ENCODE measurements at places on chromosomes 12 and 14. TPM values are rescaled to one million over a fixed set of nuclear protein-coding genes. Genes with fewer than 3 reads are reported as not detected.

DNA sequence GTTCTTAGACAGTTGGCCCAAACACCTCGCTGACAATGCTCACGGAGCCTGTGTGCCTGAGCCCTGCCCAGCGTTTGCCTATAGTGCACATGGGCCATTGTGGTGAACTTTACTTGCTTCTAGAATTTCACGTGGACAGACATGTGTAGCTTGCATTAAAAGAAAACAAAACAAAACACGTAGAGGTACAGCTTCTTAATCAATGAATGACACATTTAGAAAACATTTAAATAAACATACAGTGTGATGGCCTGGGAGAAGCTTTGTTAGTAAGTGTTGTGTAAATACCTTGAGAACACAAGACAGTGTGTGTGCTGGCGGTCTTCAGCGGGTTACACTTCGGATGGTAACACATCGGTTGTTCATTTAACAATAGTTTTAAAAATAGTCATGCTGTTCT lies 38.1 kb downstream of the SMOC1 start:
- no peaks in the 10 kb centered on the region for H3K4me1 ChIP-seq
- H3K4me3 ChIP-seq: no peak overlapping the region
- no peak for DNase-seq
- no peaks in the 10 kb centered on the region for H3K36me3 ChIP-seq
- no peaks in the 10 kb centered on the region for H3K27me3 ChIP-seq

- H3K4me1 ChIP-seq: no peaks in the 10 kb centered on the region
- DNase-seq: no peak
- peak overlapping the region; percentile 81 for H3K27ac ChIP-seq
Observed at GRCh38 chr14:52044791-52045522, 23.9 kb downstream of the NID2 start.

DNA sequence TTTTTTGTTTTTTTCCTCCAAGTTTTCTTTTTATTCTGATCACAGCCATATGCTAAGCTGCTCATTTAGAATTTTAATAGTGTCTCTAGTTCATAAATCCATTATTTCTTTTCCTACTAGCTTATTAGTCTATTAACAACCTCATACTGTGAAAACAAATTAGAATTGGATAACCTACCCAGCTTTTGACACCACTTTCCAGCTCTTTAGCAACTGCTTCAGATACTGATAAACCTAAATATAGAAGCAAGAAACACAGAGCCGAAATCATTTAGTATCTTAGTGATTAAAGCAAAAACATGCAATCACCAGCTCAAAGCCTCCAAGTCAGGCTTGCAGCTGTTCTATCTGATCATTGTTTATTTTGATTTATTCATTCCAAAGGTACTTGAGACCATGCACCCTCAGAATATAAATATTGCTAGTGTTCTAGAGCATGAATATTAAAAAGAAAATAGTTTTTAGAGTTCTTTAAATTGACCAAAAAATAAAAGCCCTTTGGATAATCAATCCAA lies 121.5 kb downstream of the STXBP6 start:
- no peaks in the 10 kb centered on the region for H3K27me3 ChIP-seq
- H3K27ac ChIP-seq: no peak overlapping the region
- no peak overlapping the region for H3K4me3 ChIP-seq
- no peak for DNase-seq

PRR4 gene
- total RNA-seq: 3.5 TPM

SDR9C7 gene
- total RNA-seq: not detected

DNA sequence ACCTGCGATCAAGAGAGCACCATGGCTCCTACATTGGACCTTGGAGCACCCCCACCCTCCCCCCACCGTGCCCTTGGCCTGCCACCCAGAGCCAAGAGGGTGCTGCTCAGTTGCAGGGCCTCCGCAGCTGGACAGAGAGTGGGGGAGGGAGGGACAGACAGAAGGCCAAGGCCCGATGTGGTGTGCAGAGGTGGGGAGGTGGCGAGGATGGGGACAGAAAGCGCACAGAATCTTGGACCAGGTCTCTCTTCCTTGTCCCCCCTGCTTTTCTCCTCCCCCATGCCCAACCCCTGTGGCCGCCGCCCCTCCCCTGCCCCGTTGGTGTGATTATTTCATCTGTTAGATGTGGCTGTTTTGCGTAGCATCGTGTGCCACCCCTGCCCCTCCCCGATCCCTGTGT lies 1.8 kb upstream of the RNU7-1 start:
- peak overlapping the region; percentile 97 for H3K27ac ChIP-seq
- DNase-seq: no peak
- peaks cover 85% of the 10 kb centered on the region for H3K4me1 ChIP-seq
- no peaks in the 10 kb centered on the region for H3K27me3 ChIP-seq
- H3K36me3 ChIP-seq: peaks cover 43% of the 10 kb centered on the region

SYNDIG1L gene
- total RNA-seq: not detected

- H3K4me1 ChIP-seq: peaks cover 24% of the 10 kb centered on the region
- H3K27ac ChIP-seq: peak overlapping the region; percentile 92
- H3K4me3 ChIP-seq: peak overlapping the region; percentile 96
Observed at GRCh38 chr14:96362071-96362964, 823 bp downstream of the ATG2B start.

- no peak for DNase-seq
- H3K36me3 ChIP-seq: no peaks in the 10 kb centered on the region
- no peak overlapping the region for H3K27ac ChIP-seq
- H3K27me3 ChIP-seq: no peaks in the 10 kb centered on the region
- no peak overlapping the region for H3K4me3 ChIP-seq
Observed at GRCh38 chr12:100554608-100555077, 18.8 kb upstream of the GAS2L3 start.

DNA sequence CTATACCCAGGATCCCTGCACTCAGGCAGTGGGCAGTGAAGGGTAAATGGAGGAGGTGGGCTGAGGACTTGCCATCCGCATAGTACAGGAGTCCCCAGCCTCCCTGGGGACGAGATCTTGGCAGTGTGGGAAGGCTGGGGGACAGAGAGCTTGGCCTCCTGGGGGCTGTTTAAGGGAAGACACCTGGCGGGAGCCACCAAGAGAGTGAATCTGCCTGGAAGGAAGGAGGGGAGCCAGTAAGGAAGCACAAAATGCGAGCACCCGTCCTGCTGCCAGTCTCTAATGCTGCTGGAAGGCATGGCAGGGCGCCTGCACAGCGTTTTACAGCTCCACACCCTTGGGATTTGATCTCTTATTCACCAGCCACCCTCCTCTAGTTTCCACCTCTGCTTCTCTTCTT lies 7.4 kb upstream of the KRT2 start:
- H3K4me3 ChIP-seq: no peak overlapping the region
- H3K4me1 ChIP-seq: no peaks in the 10 kb centered on the region
- no peak for DNase-seq
- H3K27me3 ChIP-seq: peaks cover 14% of the 10 kb centered on the region
- no peak overlapping the region for H3K27ac ChIP-seq

DNA sequence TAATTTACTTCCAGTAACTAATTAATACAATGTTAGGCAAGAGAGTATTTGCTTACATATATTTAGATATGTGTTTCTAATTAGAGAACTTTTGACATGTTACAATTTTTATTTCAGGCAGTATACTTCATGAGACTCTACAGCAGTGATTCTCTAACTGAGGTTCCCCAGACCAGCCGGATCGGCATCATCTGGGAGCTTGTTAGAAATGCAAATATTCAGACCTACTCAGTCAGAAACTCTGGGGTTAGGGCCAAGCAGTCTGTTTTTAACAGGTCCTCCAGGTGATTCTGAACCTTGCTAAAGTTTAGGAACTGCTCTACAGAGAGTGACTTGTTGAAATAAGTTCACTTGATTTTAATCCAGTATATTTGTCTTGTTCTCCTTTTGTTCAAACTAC lies 46.5 kb downstream of the ARID2 start:
- H3K36me3 ChIP-seq: no peaks in the 10 kb centered on the region
- no peak overlapping the region for H3K4me3 ChIP-seq
- H3K27me3 ChIP-seq: no peaks in the 10 kb centered on the region
- no peak overlapping the region for H3K27ac ChIP-seq

- H3K27me3 ChIP-seq: no peaks in the 10 kb centered on the region
- H3K4me3 ChIP-seq: peak overlapping the region; percentile 90
- peaks cover 29% of the 10 kb centered on the region for H3K36me3 ChIP-seq
- H3K4me1 ChIP-seq: peaks cover 7% of the 10 kb centered on the region
- DNase-seq: no peak
Observed at GRCh38 chr12:57693317-57693658, 644 bp upstream of the OS9 start.

DNA sequence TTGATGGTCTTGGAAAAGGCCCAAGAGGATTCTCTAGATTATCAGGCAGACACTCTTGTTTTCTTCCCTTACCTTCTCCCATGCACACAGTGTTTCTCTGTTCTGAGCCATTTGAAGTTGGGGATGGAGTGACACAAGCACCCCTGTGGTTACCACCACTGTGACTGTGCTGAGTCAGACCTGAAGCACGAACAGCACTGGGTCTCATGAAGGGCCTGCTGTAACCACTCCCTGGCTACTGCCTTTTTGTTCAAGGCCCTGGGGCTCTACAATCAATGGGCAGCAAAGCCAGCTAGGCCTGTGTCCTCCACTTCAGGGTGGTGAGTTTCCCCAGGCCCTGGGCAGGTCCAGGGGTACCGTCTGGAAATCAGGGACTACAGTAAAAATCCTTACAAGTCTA lies 65.5 kb downstream of the TSPAN8 start:
- H3K27me3 ChIP-seq: no peaks in the 10 kb centered on the region
- no peaks in the 10 kb centered on the region for H3K4me1 ChIP-seq
- no peak for DNase-seq
- H3K27ac ChIP-seq: no peak overlapping the region
- no peak overlapping the region for H3K4me3 ChIP-seq

DNA sequence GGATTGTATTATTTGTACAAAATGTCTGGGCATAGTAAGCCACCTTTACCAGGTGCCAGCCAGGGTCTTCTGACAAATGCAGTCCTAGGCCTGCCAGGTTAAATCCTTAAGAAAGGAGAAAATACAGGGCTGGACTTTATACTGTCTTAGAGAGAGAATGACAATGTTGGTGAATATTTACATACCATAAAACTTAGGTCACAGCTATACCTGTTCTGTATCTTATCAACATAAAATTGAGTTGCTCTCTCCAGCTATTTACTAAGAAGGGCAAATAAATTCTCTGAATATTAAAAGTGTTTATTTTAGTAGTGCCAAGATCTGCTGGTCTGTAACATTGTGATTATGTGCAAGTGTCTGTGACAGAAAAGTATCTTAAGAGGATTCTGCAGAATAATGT lies 971.1 kb downstream of the AACS start:
- no peaks in the 10 kb centered on the region for H3K4me1 ChIP-seq
- no peak for DNase-seq
- H3K36me3 ChIP-seq: no peaks in the 10 kb centered on the region
- no peaks in the 10 kb centered on the region for H3K27me3 ChIP-seq
- no peak overlapping the region for H3K27ac ChIP-seq

GPR68 gene
- total RNA-seq: not detected

GLI1 gene
- total RNA-seq: 4.0 TPM

DNA sequence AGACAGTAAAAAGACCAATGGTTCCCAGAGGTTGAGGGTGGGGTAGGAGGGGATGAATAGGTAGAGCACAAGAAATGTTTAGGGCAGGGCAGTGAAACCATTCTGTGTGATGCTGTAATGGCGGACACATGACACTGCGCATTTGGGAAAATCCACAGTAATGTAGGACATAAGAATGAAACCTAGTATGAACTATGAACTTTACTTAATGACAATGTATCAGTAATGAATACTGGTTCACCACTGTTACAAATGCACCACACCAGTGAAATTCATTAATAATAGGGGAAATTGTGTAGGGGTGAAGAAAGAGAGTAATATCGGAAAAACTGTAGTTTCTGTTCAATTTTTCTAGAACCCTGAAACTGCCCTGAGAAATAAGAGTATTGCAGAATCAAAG lies 5.6 kb downstream of the ERH start:
- DNase-seq: no peak
- no peaks in the 10 kb centered on the region for H3K27me3 ChIP-seq
- H3K27ac ChIP-seq: no peak overlapping the region

- H3K27ac ChIP-seq: peak overlapping the region; percentile 52
- H3K36me3 ChIP-seq: no peaks in the 10 kb centered on the region
- no peaks in the 10 kb centered on the region for H3K27me3 ChIP-seq
- peaks cover 3% of the 10 kb centered on the region for H3K4me1 ChIP-seq
- no peak for DNase-seq
- H3K4me3 ChIP-seq: no peak overlapping the region
Observed at GRCh38 chr12:18250313-18250916, 10.9 kb upstream of the PIK3C2G start.

GRCh38 chr14:105173901-105174894 lies 5.6 kb upstream of the JAG2 start:
- H3K27ac ChIP-seq: no peak overlapping the region
- H3K4me1 ChIP-seq: peaks cover 30% of the 10 kb centered on the region
- peaks cover 25% of the 10 kb centered on the region for H3K27me3 ChIP-seq
- H3K36me3 ChIP-seq: no peaks in the 10 kb centered on the region

- H3K4me1 ChIP-seq: peaks cover 25% of the 10 kb centered on the region
- peak within 1 kb of the TSS; percentile 88 for H3K27ac ChIP-seq
Observed at GRCh38 chr14:105180592-105181548, at the start of gene NUDT14. Gene NUDT14, minus strand, starts transcription at chr14:105181312. Its CDS starts 103 bp downstream, at chr14:105181209.

DNA sequence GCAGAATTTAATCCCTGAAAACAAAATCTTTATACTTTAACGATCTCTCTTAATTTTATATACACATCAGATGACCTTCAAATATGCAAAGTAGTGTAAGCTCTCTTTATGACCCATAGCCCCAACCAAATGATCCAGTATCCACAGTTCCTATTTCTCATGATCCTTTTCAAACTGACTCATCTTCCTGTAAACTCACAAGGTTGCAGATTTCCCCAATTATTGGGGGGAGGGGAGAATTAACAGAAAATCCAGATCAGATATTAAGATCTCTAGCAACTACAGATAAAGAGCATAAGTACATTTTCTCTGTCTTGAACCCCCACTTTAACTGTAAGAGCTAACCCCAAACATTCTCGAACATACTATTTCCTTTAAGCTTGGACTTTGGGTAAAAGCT lies 12.5 kb downstream of the GNS start:
- H3K27me3 ChIP-seq: no peaks in the 10 kb centered on the region
- H3K27ac ChIP-seq: no peak overlapping the region
- peaks cover 89% of the 10 kb centered on the region for H3K36me3 ChIP-seq
- H3K4me1 ChIP-seq: no peaks in the 10 kb centered on the region
- DNase-seq: no peak

DNA sequence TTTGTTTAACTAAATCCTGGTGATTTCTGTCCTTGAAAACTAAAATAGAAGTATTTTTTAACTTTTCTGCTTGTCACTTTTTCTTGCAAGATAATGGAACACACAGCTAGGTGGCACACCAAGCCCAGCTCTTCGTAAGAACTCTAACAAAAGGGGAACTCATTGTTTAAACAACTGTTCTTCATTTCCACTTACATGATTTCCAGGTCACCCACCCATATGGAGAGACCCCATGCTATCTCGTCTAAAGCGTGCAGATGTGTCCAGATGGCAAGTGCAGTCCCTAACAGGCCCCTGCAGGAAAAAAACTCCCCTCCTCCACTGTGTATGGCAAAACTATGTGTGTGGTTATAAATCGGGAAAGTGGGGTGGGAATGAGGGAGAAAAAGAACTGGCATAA lies 43.3 kb upstream of the NT5DC3 start:
- H3K27ac ChIP-seq: no peak overlapping the region
- H3K36me3 ChIP-seq: no peaks in the 10 kb centered on the region
- H3K27me3 ChIP-seq: no peaks in the 10 kb centered on the region

GRCh38 chr12:50555471-50555885 lies 50.7 kb downstream of the DIP2B start:
- no peak overlapping the region for H3K4me3 ChIP-seq
- H3K27ac ChIP-seq: no peak overlapping the region

ADCY4 gene
- 18.2 TPM for total RNA-seq

PRB2 gene
- not detected for total RNA-seq
